ENCODE measurements at places on chromosomes 4 and X. TPM values are rescaled to one million over a fixed set of nuclear protein-coding genes. Genes with fewer than 3 reads are reported as not detected.

- H3K27me3 ChIP-seq, result no peaks in the 10 kb centered on the region
- no peaks in the 10 kb centered on the region for H3K4me1 ChIP-seq
- H3K4me3 ChIP-seq, result no peak overlapping the region
Measured at GRCh38 chr4:38889143-38889542, 21.5 kb downstream of the FAM114A1 start.

- no peaks in the 10 kb centered on the region for H3K36me3 ChIP-seq
- H3K27me3 ChIP-seq, result no peaks in the 10 kb centered on the region
- no peak overlapping the region for H3K4me3 ChIP-seq
- H3K4me1 ChIP-seq, result no peaks in the 10 kb centered on the region
- no peak for DNase-seq
Measured at GRCh38 chrX:20066968-20067708, 49.6 kb downstream of the MAP7D2 start.

GRCh38 chr4:25307596-25307995 lies 5.0 kb upstream of the ZCCHC4 start:
- no peaks in the 10 kb centered on the region for H3K27me3 ChIP-seq
- H3K36me3 ChIP-seq, result no peaks in the 10 kb centered on the region
- H3K27ac ChIP-seq, result no peak overlapping the region
- no peak overlapping the region for H3K4me3 ChIP-seq
- no peaks in the 10 kb centered on the region for H3K4me1 ChIP-seq
- DNase-seq, result no peak

GRCh38 chr4:137861682-137862081 lies 329.4 kb upstream of the PCDH18 start:
- no peak overlapping the region for H3K4me3 ChIP-seq
- H3K36me3 ChIP-seq, result no peaks in the 10 kb centered on the region
- no peaks in the 10 kb centered on the region for H3K27me3 ChIP-seq
- no peak overlapping the region for H3K27ac ChIP-seq
- DNase-seq, result no peak

GRCh38 chr4:40621592-40622512 lies 7.8 kb downstream of the RBM47 start:
- H3K4me3 ChIP-seq, result no peak overlapping the region
- no peak overlapping the region for H3K27ac ChIP-seq
- H3K36me3 ChIP-seq, result no peaks in the 10 kb centered on the region
- H3K27me3 ChIP-seq, result peaks cover 6% of the 10 kb centered on the region
- peak; percentile 54 for DNase-seq
- no peaks in the 10 kb centered on the region for H3K4me1 ChIP-seq

GRCh38 chr4:61924131-61924530 lies 724.0 kb downstream of the ADGRL3 start:
- no peak overlapping the region for H3K4me3 ChIP-seq
- no peak overlapping the region for H3K27ac ChIP-seq
- no peaks in the 10 kb centered on the region for H3K27me3 ChIP-seq
- no peaks in the 10 kb centered on the region for H3K36me3 ChIP-seq
- H3K4me1 ChIP-seq, result no peaks in the 10 kb centered on the region

DNA sequence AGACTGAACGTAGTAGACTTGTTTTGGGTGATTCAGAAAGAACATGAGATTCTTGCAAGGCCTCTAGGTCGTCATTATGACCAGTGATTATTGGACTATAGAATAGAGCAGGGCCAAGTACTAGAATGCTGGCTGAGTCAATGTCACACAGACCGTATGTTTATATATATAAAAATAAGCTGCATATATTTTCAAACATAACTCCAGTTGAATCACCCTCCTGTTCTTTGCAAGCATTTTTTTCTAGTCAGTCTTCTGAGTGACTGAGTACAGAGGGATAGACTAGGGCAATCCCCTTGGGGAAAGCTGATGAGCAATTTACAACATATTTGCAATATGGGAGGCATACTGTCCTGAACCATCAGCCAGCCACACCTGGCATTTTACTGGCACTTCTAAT lies 48.4 kb upstream of the PRPS1 start:
- DNase-seq, result no peak
- no peak overlapping the region for H3K4me3 ChIP-seq
- no peaks in the 10 kb centered on the region for H3K4me1 ChIP-seq
- no peaks in the 10 kb centered on the region for H3K27me3 ChIP-seq
- no peaks in the 10 kb centered on the region for H3K36me3 ChIP-seq

DNA sequence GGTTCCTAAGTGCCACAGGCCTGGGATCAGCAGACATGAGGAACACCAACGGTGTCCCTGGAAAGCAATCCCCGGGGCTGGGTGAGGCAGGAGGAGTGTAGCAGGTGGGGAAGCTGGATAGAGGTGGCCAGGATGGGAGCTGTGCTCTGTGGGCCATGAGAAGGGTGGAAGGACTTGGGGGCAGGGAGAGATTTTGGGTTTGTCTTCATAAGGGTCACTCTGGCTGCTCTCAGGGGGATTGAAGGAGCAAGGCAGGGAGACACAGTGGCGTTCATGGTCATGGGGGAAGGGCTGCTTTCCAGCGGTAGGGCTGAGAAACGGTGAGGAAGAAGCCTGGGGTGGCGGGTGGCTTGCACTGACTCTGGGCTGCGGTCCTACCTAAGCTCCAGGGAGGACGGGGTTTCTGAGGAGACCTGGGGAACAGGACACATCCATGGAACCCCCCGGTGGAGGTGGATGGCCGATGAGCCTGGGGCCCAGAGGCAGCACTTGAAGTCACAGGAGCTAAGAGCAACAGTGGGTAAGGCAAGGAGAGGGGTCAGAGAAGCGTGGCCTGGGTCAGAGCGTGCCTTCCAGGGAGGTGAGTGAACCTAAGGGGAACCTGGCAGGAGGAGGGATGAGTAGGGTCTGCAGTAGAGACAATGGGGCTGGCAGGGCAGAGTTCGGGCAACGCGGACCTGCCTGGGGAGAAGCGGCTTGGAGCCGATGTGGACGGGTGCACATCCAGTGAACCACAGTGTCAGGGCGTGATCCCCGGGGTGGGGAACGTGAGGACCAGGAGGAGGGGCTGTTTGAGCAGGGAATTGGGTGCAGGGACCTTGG lies 12.4 kb upstream of the CTBP1 start:
- no peaks in the 10 kb centered on the region for H3K36me3 ChIP-seq
- no peak overlapping the region for H3K4me3 ChIP-seq

DNA sequence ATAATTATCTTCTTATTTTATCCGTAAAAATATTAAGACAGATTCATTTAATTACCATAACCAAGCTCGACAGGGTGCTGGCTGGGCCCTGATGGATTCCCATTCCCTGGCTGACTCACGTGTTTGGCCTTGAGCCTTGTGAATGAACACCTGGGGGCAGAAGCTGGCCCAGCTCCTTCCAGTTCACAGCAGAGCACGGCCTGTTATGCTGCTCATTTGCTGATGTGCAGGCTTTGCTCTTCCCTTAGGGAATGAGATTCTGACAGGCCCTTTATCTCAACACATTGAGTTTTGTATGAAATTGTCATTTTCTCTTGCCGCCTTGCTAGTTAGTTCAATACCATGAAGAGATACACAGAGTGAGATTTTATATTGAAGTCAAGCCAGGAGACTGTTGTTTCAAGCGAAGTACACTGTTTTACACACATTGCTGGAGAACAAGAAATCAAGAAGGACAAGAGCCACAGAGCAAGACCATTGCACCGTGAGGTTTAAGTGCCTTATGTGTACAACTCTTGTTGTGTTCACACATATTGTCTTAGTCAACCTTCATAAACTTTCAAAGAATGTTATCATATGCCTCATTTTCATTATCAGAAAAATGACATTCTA lies 1583.3 kb downstream of the STIM2 start:
- no peaks in the 10 kb centered on the region for H3K4me1 ChIP-seq
- H3K4me3 ChIP-seq, result no peak overlapping the region
- no peaks in the 10 kb centered on the region for H3K27me3 ChIP-seq
- no peak for DNase-seq
- no peak overlapping the region for H3K27ac ChIP-seq

The MMAA gene
- polyA plus RNA-seq, result 3.3 TPM

The STARD8 gene
- polyA plus RNA-seq, result 4.7 TPM

Measured in heart right ventricle (tissue), 16 donors.